ENCODE measurements at places on chromosomes 6 and 20.

DNA sequence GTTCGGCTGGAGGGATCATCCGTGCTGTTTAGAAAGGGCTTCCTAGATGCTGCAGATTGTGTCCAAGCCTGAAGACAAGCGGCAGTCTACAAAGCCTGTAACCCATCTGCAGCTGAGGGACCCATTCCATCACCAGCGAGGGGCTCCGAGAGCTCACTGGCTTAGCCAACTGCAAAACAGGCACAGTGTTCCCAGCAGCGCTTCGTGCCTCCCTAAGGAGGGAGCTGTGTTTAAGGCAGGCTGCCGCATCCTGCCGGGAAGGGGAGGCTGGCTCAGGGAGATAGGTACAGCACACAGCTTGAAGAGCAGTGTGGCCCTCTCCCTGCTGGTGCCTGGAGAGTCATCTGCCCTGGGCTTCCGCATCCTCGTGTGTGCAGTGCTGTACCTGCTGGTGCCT, 32.4 kb downstream of the DUSP22 start:
- DNase-seq = no peak

- DNase-seq = no peak
Observed at GRCh38 chr20:45470262-45470931, 844 bp downstream of the WFDC2 start.

- DNase-seq = no peak
Observed at GRCh38 chr20:23047001-23047737, 2.3 kb downstream of the THBD start.

- no peak for DNase-seq
Observed at GRCh38 chr20:5480824-5481600, 164.3 kb upstream of the PROKR2 start.

- peak; percentile 26 for DNase-seq
Observed at GRCh38 chr6:30325150-30325872, 1.4 kb upstream of the TRIM39 start.

DNA sequence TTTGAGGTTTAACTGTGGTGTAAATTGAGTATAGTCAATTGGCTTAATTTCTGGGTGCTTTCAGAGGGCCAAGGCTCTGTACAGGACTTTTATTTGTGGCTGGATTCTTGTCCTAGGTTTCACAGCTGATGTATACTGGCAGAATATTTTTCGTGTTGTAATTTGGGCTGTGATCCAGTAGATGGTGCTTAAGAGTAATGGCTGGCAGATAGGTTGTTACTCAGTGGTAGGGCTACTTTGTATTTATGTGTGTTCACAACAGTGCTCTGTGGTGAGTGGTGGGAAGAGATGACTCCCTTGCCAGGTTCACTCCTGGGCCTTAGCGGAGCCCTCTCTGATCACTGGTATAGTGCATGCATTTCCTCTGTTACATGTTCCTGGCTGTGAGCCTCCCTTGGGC, 34.5 kb upstream of the FERMT1 start:
- no peak for DNase-seq

DNA sequence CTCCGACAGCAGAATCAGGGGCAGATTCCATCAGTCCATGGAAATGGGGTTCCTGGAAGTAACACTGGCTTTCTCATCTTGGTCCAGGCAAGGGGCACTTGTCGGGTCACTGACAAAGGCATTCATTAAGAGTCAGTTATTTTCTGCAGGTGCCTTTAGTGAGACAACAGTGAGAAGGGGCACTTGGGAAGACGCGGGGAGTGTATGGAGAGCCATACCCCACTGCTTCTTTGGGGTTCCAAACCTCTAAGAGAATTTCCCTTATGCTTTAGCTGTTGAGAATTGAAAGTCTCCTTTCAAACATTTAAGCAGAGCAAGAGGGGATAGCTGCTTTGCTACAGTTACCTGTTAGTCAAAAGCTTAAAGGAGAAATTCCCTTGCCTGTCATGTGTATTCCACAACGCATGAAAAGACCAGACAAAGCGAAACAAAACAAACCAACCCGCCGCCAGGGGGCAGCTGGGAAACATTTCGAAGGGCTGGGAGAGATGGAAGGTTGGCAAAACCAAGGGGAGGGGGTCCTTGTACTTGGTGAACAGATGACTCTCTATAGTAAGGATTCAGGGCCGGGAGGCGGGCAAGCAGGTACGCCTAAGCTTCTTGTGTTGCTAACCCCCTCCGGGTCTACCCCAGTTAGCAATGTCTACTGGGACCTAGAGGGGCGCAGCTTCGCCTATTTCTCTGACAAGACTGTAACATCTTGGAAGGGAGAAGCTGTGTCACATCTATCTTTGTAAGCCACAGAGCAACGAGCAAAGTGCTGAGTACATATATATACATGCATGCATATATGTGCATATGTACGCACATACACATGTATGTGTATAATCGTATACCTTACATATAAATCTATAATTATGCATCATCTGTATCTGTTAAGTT, 474.9 kb upstream of the AGPAT4 start:
- DNase-seq = no peak

DNA sequence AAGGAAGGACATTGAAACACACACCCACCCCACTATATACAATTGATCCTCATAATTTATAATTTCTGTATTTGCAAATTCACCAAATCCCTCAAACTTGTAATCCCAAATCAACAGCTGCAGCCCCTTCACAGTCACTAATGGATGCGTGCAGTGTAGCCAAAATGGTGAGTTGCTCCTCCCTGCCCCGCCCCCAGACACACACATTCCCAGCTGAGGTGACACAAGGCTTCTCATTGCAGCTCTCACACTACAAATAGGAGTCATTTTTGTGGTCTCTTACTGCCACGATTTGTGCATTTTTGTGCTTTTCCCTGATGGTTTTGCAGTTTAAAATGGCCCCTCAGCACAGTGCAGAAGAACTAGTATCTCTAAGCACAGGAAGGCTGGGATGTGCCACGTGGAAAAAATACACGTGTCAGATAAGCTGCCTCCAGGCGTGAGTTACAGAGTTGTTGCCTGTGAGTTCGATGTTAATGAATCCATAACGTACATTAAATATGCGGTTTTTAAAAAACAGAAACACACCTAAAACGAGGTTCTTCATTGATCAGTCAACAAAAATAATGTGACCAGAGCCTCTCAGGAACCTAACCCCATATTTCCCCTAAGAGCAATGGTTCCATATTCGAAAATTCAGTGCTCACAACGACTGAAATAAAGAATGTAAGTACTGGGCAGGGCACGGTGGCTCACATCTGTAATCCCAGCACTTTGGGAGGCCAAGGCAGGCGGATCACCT, 8.2 kb downstream of the ATP9A start:
- no peak for DNase-seq

GRCh38 chr6:47262231-47262630, 47.5 kb downstream of the TNFRSF21 start:
- DNase-seq = no peak

DNA sequence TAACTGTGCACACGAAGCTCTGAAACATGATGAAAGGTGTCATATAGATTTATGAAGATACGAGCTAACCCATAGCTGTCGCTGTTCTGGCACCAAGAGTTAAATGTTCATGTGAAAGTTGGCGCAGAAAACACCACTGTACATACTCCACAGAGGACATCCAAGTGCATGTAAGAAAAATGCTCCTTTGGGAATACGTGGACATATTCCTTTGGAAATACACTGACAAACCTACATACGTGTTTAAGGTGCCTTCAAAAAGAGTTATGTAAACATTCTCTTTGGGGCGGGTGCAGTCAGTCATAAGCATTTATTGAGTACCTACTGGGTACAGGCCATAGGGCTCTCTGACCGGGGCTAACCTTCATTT, 723 bp upstream of the ARID1B start:
- peak; percentile 60 for DNase-seq

GRCh38 chr20:49603209-49603627, 35.3 kb upstream of the PTGIS start:
- DNase-seq = no peak

- no peak for DNase-seq
Observed at GRCh38 chr6:83914953-83915352, 55.5 kb downstream of the CYB5R4 start.

- DNase-seq = no peak
Observed at GRCh38 chr6:150881911-150882481, 16.5 kb downstream of the MTHFD1L start.

GRCh38 chr20:61998343-61999121, 67.1 kb downstream of the TAF4 start:
- no peak for DNase-seq

DNA sequence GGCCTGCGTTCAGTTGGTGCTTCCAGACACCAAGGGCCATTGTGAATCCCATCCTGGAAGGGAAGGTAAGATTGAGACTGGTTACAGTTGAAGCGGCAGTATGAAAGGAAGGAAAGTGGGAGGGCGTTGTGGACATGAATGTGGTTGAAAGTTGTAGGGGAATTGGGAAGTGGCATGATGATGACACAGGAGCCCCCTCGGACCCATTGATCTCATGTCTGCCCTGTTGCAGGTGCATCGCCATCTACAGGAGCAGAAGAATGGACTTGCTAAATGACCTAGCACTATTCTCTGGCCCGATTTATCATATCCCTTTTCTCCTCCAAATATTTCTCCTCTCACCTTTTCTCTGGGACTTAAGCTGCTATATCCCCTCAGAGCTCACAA, 5.5 kb downstream of the HLA-DQA1 start:
- no peak for DNase-seq

DNA sequence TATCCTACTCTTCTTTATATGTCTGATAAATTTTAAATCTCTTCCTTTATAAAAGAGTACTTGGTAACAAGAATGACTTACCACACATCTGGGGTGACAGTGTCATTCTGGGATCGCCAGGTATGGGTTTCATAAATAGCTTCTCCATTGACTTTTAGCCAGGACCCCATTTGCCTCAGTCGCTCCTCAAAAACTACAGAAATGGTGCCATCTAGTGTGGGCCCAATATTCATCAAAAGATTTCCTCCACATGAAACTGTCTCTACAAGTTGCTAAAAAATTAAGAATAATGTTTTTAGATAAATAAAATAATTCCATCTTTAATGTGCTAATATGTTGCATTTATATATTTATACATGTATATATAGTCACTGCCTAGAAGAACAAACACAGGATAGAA, 9.7 kb downstream of the FUCA2 start:
- no peak for DNase-seq

GRCh38 chr20:21048841-21049273, 57.3 kb downstream of the LINC00237 start:
- DNase-seq = no peak

- no peak for DNase-seq
Observed at GRCh38 chr6:9197726-9198125, 762.4 kb upstream of the SLC35B3 start.

- DNase-seq = no peak
Observed at GRCh38 chr6:122571888-122572287, 38.3 kb upstream of the PKIB start.

DNA sequence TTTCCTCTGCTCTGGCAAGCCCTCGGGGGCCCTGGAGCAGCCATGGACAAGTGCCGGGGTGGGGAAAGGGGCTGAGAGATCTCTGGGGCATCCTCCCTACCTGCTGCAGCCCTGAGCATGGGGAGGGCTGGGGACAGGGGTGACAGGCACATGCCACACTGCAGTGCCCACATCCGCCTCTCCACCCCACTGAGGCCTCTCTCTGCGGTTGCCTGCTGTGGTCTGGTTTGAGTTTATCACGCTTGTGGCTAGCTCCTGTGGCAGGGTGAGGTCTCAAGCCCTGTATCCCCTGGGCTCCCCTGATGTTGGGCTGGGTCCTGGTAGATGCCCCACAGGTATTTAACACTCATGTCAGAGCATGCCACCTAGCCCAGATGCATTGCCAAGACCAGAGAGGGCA, 52.9 kb upstream of the MLN start:
- DNase-seq = no peak

- DNase-seq = no peak
Observed at GRCh38 chr20:47418069-47418757, 61.7 kb upstream of the ZMYND8 start.

DNA sequence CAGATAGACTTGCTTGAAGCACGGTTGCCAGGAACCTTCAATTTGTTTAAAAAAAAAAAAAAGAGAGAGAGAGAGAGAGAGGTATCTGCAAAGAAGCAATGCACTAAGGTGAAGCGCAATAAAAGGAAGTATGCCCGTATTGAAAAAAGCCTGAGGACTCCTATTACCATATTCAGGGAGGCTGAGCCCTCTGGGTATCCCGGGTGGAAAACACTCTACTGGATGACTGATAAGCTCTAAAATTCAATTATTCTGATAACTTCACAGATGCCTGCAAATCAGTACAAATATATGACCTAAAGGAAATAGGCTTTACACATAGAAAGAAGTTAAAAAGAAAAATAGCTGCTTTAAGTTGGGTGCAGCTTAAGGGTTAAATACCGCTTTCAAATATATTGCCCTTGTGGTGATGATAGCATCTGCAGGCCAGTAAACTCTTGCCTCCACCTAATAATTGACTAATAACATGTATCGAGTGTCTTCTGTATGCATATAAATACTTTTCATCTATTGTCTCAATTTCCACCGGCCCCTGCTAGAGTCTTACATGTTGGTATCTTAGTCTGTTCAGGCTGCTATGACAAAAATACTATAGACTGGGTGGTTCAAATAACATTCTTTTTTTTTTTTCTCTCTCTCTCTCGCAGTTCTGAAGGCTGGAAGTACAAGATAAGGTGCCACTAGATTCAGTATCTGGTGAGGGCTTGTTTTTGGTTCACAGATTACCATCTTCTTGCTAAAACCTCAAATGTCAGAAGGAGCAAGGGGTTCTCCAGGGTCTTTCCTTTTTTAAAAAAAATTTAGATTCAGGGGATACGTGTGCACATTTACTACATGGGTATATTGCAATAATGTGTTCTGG, 187.4 kb upstream of the JARID2 start:
- no peak for DNase-seq

GRCh38 chr6:4301871-4302270, 166.5 kb upstream of the ECI2 start:
- no peak for DNase-seq

DNA sequence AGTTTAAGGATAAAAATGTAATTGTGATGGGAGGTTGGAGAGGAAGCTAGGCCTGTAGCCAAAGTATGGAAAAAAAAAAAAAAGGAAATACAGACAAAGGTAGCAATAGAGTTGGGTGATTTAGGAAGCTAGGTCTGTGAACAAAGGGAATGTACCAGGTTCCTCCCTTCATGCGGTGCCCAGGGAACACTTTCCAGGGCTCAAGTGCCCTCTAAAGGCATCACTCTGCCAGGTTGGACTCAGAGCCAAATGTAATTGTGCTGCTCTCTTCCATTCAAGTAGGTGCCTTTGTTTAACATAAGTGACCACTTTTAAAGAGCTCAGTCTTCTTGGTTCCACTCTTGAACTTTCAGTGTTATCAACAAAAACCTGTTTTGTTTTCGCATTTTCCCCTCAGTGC, 159.7 kb upstream of the AHI1 start:
- no peak for DNase-seq

DNA sequence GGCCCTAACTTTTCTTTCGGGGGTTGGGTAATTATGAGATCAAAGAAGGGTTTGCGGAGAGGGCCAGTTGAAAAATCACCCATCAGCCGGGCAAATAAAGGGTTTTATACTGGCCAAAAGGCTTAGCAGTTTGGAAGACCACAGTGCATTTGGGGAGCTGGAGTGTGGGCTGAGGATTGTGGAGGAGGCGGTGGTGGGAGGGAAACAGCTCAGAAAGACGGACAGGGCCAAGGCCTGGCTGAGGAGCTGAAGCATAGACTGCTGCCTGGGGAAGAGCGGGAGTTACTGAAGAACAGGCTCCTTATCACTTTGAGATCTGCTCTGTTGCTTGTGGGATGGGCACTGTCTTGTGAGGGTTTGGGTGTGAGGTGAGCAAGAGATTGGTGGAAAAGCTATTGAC, 144.2 kb downstream of the CARMIL1 start:
- no peak for DNase-seq
